CD4-positive, alpha-beta T cell treated with Interleukin-21 for 1 hour (primary cell): ENCODE measurements at places on chromosomes 12 and 14.

GRCh38 chr12:54053003-54053750 lies 458 bp upstream of the HOXC4 start:
- DNase-seq, result peak; percentile 50

- no peak for DNase-seq
Observed at GRCh38 chr14:92459030-92459949, 54.3 kb upstream of the RIN3 start.

DNA sequence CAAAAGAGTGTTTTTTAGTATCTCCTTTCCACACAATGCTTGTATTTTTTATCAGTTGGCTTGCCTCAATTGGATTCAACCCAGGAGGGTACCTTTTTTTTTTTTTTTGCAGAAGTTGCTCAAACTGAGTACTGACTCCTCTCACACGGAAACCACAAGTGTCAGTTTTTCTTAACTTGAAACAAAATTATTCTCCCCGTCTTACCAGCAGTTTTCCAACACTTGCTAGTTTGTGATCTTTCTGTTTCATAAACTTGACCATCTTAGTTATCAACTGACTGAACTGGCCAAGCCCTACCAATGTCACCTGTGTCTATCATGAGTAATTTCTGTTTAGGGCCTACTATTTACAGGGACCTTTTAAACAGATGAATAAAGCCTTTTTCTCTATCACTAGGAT lies 34.1 kb upstream of the ITPR2 start:
- no peak for DNase-seq

- DNase-seq, result no peak
Observed at GRCh38 chr12:89731089-89731488, 22.5 kb upstream of the ATP2B1 start.

- DNase-seq, result no peak
Observed at GRCh38 chr12:65956056-65956738, 131.9 kb downstream of the HMGA2 start.

DNA sequence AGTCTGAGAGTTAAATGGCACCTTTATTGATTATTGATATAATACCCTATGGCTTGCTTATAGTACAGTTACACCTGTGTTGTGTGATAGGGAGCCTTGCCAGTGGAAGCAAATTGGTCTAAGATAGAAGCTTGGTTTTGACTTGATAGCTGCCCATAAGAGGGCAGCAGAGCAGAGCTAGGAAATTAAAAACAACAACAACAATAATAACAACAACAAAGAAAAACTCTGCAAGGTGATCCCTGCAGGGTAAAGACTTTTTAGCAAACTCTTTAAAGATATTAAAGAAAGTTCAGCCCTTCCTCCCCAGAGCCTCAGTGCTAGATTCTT lies 18.0 kb upstream of the RNASE10 start:
- no peak for DNase-seq

DNA sequence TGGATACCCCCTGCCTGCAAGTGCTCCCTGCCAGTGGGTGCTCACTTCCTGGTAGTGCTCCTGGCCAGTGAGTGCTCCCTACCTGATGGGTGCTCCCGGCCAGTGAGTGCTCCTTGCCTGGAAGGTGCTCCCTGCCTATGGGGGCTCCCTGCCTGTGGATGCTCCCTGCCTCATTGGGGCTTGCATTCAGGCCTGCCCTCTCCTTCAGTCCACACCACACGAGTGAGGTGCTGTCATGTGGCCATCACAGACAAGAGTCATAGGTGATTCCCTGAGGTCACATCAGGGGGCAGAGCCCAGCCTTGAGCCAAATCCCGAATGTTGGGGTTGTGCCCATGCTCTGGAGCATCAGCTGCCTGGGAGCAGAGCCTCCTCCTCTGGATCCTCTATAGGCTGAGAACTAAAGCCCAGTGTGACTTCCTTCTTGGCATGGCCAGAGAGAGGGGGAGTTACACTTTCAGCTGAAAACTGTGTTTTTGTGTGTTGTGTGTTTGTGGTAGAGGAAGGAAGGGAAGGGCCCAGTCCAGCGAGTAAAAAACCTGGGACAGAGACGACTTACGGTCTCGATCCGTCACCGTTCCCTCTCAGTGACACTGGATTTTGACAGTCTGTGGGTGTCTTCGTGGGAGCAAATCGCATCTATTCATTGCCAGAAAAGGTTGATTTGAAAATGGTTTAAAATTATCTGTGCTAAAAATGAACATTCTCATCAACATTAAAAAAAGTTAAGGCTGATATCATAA lies 136.0 kb downstream of the ADGRD1 start:
- DNase-seq, result no peak

GRCh38 chr14:24094841-24095270 lies 745 bp downstream of the PCK2 start:
- DNase-seq, result peak; percentile 9

GRCh38 chr12:131137009-131137835 lies 183.5 kb downstream of the ADGRD1 start:
- no peak for DNase-seq

DNA sequence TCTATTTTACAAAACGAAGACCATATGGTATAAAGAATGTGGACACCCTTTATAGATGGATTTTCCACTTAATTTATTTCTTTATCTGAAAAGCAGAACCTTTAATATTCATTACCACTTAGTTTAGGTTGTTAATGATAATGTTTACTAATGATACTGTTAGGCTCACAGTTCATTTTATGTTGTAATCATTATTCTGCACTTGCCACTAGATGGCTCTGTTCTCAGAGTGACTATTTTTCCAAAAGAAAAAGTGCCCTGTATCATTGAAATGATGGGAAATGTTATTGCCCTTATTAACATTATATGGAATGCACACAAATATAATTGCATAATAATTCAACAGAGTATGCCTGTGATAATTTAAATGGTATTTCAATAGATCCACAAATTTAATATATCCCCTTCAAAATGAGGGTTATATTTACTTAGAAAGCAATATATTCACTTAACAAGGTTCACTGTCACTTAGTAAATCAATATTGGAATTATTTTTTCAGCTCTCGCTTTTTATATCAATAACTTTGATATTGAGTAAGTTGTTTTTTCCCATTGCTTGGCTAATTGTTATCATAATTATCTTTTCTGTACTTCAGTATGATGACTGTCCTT lies 95.7 kb downstream of the PDE3A start:
- DNase-seq, result no peak

- DNase-seq, result no peak
Observed at GRCh38 chr12:69404851-69405565, 45.5 kb downstream of the YEATS4 start.

- DNase-seq, result no peak
Observed at GRCh38 chr12:103679421-103680170, 92.5 kb downstream of the STAB2 start.

DNA sequence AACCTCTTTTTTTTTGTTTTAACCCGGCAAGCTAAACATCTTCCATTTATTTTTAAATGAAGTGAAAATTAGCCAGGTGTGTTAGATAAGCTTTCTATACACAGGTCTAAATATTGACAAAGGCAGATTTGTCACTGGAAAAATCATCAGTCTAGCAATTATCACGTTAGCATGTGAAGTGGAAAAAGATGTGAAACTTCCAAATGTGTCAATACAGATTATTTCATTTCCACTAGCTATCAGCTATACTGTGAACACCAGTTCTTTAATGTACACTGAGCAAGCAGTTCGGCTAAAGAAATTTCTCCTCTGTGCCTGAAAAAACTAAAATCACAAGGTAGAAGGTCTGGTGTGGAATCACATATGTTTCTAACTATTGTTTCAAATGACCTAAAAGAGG lies 96.6 kb upstream of the G2E3 start:
- DNase-seq, result no peak
